Suppressor macrophage treated with lipopolysaccharide for 1 hour (primary cell): ENCODE measurements at places on chromosomes 16 and 17.

- no peak for DNase-seq
These were observed 1576.8 kb downstream of the CDH8 start for GRCh38 chr16:60459463-60459862.

- DNase-seq: peak; percentile 39
These were observed 37.5 kb downstream of the RBFOX3 start for GRCh38 chr17:79573196-79573896.

DNA sequence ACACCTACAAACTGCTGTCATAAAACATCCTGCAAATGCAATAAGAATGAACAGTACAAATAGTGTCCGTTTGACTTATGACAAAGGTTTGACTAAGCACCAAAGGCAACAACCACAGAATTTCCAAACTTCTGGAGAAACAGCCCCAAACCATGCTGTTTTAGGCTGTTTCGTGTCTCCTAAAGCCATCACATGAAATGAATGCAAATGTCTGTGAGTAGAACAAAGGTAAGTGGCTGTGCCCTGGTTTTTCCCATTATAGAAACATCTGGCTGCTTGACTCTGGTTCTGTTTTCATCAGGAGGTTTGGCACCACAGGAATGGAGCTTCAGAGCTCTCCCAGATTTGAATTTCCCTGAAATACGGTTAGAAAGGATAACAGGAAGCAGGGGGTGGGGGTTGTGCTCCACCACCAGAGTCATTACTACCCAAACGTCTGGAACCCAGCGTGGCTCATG is 4.6 kb upstream of the EMP2 start:
- peak; percentile 18 for DNase-seq

- DNase-seq: no peak
These were observed 61.0 kb downstream of the WDR59 start for GRCh38 chr16:74923766-74924460.

- DNase-seq: no peak
These were observed 7.7 kb upstream of the ZG16 start for GRCh38 chr16:29770250-29770929.

GRCh38 chr16:71727551-71728324 is 3.2 kb upstream of the PHLPP2 start:
- peak; percentile 22 for DNase-seq

- no peak for DNase-seq
These were observed 56.4 kb upstream of the IRX3 start for GRCh38 chr16:54342966-54343365.

GRCh38 chr16:53428681-53429080 is 5.6 kb upstream of the RBL2 start:
- no peak for DNase-seq

DNA sequence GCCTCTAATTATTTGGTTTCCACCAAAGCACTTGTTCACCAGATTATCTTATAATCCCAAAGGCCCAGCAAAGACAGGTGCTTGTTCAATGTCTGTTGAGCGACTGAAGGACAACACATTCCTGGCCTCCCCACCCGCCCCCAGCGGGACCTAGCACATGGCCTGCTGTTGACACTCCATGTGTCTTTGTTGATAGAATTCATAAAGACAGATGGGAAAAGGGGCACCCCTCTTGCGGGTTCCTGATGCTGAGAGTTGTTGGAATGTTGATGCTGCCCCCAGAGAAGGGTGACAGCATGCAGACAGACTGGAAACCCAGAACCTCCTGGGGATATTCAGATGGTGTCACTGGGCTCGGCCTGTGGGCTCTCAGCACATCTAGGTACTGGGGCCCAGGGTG is 36.9 kb downstream of the SNX20 start:
- no peak for DNase-seq
